GM04503 (cell line): ENCODE measurements at places on chromosomes 12 and 14.

DNA sequence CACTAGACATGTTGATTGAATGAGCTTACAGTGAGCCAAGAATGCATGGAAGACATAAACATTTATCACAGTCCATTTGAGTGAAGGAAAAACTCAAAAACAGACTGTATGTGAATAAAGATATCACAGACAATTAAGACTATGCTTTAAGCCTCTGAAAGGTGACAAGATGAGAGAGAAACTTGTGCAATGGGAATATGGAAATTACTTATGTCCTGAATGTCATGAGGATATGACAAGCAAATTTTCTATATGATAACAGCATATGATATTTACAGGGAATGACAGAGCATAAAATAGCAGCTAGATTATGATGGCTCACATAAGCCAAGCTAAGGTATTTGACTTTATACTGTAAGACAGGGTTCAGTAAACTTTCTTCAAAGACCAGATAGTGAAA is 1153.1 kb upstream of the USP15 start:
- no peak for DNase-seq

DNA sequence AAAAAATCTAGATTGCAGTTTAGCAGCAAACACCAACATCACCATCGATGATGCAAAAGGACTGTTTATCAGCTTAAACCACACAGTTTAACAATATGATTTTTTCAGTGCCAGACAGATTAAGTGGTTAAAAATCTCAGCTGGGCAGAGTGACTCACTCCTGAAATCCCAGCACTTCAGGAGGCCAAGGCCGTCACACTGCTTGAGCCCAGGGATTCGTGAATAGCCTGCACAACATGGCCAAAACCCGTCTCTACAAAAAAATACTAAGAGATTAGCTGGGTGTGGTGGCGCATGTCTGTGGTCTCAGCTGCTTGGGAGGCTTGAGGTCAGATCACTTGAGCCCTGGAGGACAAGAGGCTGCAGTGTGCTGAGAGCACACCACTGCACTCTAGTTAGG is 8.9 kb downstream of the RSRC2 start:
- peak; percentile 91 for DNase-seq

- DNase-seq, result no peak
These were observed 1.1 kb downstream of the PSMB11 start for GRCh38 chr14:23043145-23043544.

DNA sequence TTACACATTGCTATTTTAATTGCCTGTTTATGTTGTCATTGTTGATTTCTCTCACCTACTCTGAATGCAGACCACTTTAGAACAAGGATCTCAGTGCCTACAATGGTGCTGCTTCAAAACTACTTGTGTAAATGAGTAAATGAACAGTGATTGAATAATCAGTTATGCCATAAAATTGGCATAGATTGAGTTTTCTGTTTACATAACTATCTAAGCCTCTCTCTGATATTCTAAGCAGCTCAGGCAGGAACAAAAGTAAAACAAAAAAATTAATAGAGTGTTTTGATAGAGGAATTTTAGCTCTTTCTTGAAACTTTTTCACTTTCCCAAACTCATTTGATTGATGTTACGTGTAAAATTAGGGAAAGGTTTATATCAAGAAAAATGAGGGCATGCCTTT is 232.3 kb upstream of the KITLG start:
- DNase-seq, result no peak

DNA sequence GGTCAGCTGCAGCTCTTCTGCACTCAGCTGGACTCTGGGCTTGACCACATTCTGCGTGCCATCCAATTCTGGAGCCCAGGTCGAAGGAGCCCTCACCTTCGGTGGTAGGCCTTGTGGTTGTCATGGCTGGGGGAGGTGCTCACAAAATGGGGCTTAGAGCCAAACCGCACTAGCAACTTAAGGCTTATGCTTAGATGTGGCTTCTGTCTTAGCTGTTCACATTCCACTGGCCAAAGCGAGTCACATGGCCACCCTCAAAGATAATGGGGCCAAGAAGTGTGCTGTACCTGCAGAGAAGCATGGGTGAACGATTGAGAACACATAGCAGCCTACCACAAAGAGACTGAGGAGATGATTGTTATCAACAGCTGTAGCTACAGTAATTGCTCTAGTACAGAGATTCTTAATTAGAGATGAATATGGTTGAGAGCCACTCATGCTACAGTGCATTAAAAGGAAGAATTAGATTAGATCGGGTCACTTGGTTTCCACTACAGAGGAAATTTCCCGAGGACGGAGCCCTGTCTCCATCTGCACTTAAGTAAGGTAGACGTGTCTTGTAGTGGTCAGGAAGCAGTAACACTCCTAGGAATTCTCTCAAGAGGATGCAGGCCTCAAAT is 334.6 kb upstream of the FKBP4 start:
- no peak for DNase-seq

DNA sequence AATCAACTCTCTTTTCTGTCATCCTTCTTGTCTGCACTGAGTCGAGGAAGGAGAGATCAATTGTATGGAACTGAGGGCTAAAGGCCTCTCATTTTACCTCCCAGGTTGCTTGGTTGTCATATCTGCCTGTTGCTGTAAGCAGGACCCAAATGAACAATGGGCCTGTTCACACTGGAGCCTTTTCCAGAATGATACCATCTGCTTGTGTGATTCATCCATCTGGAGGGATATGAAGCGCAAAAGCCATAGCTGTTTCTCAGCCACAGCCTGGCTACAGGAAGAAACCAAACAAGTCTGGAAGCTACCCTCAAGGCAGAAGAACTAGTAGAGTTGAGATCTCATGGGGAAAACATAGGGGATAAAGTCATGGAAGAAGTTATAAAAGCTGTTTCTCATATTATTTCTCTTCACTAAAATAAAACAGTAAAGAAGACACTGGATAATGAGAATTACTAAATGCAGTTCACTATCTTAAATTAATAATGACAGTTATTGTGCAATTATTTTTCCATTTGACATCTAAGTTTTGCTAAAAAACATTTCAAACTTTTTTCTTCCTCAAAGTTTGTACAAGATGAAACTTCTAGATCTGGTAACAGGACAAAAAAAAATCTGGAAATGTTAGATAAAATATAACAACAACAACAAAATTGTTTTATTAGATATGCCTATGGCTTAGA is 106.3 kb downstream of the SPTSSA start:
- DNase-seq, result peak; percentile 51

DNA sequence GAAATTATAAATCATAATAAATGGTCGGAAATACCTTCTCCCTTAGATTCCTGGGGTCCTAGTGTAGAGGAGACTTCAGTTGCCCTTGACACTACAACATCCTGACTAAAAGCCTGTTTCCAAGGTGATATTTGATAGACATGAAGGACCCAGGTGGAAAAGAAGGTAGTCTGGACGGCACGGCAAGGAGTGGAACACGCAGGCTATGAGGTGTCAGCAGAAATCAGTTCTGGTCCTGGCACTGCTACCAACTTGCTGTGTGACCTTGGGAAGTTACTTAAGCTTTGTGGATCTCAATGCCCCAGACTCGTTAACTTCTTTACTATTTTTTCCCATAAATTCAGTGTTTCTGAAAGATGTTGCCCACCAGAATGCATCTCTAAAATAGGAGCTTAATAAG is 36.9 kb upstream of the BCL2L14 start:
- DNase-seq, result no peak

- DNase-seq, result no peak
These were observed 73.6 kb downstream of the SSPN start for GRCh38 chr12:26268841-26269561.

- DNase-seq, result no peak
These were observed 976 bp downstream of the PEX5 start for GRCh38 chr12:7190268-7191055.

- DNase-seq, result no peak
These were observed 23.0 kb upstream of the GXYLT1 start for GRCh38 chr12:42167711-42168110.

- DNase-seq, result no peak
These were observed 86.2 kb upstream of the CMKLR1 start for GRCh38 chr12:108425238-108425795.

DNA sequence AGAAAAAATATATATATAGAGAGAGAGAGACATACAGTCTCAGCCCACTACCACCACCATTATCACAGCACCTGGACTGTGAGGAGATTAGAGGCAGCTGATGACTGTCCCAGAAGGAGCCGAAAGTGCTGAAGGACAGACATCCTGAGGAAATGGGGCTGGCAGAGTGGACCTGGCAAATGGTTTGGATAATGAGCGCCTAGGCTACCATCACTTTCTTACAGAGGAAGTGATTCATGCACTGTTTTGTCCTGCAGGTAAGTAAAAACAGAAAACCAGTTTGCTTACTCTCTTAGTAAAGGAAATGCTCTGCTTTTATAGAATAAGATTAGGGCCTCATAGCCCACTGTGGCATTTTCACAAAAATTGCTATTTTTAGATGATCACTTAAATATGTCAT is 28.6 kb upstream of the DNM1L start:
- DNase-seq, result no peak

DNA sequence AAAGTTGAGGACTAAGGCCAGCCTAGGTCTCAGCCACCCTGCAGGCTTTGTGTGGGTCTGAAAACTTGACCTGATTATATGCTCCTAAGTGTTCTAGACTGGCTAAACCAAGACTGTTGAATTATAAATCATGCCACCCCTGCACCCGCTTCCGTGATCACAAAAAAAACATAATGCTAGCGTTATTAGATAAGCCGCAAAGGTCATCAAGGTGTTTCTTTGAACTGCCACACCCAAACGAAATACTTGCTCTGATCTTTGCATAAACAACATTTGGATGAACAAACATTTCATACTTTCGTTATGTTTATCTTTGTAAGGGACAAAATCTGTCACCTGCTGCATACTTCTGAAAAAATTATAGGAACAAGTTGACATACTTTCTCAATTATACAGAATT is 2.5 kb downstream of the SMCO2 start:
- DNase-seq, result no peak

DNA sequence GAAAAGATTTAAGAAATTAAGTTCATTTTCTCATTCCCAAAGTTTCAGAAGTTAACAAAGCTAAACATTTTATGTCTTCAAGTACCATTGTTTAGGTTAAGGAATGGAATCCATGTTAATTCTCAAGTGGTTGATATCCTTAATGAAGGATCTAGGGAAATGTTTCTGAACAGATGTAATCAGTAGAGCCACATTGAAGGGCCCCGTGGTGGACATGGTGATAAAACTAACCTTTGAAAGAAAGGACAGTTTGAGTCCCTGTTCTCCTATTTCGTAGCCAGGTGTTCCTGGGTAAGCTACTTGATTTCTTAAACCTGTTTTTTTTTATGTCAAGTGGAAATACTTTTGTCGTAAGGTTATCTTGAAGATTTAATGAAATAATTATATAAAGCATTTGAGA is 4.6 kb downstream of the PPM1A start:
- DNase-seq, result no peak

DNA sequence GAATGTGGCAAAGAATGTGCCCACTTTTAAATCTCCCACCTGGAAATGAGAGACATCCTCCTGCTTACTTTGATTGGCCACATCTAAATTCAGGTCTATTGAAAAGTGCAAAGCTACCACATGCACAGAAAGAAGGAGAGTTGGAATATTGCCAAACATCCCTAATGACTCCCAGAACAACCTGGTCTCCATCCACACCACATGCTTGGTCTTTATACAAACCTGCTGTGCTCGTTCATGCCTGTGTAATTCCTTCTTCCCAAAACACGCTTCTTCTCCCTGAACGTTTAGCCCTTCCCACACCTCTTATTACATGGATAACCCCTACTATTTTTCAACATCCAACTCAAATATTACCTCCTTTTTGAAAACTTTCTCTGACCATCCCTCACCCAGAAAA is 66.2 kb upstream of the BCL2L14 start:
- DNase-seq, result no peak

- DNase-seq, result peak; percentile 13
These were observed 9.3 kb upstream of the ESR2 start for GRCh38 chr14:64303471-64303917.

- DNase-seq, result no peak
These were observed 3.9 kb downstream of the KRT2 start for GRCh38 chr12:52648012-52648550.

DNA sequence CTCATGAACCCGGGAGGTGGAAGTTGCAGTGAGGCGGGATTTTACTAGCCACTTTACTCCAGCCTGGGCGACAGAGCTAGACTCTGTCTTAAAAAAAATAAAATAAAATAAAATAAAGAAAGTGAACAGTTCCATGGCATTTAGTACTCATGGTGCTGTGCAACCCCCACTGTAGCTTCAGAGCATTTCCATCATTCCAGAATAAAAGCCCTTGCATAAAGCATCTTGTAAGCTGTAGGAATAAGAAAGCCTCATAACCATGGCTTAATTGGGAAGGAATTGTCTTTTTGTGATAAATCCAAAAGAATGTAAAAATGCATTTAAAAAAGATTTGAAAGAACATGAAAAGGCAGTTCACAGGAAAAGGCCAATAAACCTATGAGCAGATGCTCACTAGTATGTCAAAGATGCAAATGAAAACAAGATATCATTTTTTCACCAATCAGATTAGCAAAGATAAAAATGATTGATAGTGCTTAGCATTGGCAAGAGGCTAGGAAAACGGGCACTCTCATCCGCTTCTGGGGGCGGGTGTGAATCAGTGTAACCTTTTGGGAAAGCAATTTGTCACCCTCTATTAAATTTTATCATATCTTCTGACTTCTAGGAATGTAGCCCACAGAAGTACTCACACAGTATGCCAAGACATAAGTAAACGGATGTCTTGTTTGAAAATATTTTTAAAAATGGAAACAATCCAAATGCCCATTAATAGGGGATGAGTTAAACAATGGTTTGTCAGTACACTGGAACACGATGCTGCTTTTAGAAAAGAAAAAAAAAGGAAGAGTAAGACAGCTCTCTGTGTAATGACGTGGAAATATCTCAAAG is 46.6 kb downstream of the CFAP251 start:
- DNase-seq, result peak; percentile 88

DNA sequence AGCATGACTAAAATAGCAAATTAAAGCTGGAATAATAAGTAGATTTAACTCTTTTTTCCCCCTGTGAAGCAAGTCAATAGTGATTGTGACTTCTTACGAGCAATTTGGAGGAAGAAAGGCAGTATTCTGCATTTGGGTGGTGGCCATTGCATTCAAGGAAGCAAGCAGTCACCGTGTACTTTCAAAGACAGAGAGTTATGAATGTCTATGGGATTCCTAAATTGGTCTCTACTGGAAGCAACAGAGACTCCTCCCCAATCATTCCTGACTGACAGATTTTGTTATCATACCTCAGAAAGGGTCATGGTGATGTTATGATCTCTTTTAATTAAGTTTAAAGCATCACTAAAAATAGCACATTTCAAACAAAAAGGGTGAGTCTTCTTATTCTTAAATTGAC is 287.2 kb upstream of the KITLG start:
- DNase-seq, result no peak

- DNase-seq, result no peak
These were observed 32.7 kb downstream of the DIP2B start for GRCh38 chr12:50537538-50537919.
